ENCODE measurements at places on chromosomes 11 and 22.

GRCh38 chr11:131486937-131487635 is 116.7 kb downstream of the NTM start:
- DNase-seq = no peak

DNA sequence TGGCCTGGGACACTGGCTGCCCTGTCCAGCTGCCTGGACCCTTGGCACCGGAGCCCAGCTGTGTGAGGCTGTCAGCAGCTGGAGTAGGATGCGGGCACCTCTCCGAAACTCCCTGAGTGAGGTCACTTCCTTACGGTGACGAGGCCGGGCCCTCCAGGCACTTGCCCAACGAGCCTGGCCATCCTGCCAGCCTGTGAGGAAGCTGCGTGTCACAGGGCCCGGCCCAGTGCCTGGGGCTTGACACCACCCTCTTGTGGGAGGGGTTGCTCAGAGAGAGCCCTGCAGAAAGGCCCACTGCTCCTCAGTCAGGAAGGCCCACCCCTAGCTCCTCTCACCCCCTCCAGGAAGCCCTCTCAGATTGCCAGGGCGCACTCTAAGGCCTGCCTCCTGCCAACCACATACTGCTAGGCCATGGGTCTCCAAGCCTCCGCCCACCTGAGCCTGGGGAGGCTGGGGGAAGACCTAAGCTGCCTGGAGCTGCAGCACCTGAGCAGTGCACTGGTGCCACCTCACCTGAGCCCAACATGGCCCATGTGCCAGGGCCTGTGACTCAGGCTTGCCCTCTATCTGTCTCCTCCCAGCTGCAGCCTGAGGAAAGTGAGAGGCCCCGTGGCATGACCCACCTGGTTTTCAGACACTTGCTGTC is 4.3 kb upstream of the PHLDA2 start:
- DNase-seq = peak; percentile 27

- no peak for DNase-seq
Measured at GRCh38 chr11:101215069-101215468, 85.5 kb upstream of the PGR start.

GRCh38 chr22:41699264-41700107 is at the start of gene MEI1:
Gene MEI1, plus strand, starts transcription at chr22:41699503. Its CDS starts 36 bp downstream, at chr22:41699539.
- peak; percentile 85 for DNase-seq

DNA sequence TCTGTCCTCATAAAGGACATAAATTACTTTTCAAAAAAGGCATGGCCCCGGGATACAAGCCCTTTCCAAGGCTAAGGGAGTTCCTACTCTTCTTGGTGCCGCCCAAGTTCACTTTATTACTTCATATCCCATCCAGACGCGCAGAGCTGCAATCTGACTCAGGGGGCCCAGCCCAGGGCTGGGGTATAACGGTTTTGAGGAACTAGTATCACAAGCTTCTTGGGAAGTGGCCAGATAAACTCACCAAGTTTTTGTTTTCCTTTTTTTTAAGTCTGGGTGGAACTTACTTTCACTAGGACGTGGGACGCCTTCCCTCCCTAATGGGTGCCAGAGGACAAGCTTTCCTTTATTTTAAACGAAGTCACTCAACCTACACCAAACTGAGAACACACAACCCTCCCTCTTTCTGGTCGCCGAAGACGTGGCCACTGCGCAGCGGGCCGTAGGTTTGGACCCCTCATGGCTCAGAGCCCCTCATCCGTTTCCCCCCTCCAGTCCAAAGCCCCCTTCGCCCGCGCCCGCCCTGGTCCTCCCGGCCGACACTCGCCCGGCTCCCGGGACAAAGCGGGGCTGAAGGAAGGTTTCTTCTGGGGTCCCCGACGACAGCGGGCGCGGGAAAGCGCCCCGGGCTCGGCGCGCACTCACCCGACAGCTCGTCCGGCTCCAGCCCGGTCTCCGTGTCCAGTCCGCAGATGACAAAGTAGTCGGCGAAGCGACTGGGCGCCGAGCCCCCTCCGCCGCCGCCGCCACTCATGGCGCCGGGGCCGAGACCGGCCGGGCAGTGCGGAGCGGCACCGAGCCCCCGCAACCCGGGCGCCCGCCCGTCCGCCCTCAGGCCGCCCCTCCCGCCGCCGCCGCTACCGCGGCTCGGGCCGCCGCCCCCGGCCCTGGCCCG is 587 bp downstream of the DENND5A start:
- DNase-seq = peak; percentile 35

DNA sequence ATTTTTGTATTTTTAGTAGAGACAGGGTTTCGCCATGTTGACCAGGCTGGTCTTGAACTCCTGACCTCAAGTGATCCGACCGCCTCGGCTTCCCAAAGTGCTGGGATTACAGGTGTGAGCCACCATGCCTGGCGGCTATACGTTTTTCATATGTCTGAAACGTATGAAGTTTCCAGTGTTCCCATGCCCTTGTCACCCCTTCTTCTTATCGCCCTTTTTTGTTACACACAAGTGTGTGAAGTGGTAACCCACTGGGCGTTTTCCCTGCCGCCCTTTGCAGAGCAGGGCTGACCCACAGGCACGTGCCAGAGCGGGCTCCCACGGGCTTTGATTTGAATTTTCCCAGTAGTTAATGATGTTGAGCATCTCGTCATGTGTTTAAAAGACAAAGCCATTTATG is 17.0 kb downstream of the PIM3 start:
- DNase-seq = peak; percentile 3

DNA sequence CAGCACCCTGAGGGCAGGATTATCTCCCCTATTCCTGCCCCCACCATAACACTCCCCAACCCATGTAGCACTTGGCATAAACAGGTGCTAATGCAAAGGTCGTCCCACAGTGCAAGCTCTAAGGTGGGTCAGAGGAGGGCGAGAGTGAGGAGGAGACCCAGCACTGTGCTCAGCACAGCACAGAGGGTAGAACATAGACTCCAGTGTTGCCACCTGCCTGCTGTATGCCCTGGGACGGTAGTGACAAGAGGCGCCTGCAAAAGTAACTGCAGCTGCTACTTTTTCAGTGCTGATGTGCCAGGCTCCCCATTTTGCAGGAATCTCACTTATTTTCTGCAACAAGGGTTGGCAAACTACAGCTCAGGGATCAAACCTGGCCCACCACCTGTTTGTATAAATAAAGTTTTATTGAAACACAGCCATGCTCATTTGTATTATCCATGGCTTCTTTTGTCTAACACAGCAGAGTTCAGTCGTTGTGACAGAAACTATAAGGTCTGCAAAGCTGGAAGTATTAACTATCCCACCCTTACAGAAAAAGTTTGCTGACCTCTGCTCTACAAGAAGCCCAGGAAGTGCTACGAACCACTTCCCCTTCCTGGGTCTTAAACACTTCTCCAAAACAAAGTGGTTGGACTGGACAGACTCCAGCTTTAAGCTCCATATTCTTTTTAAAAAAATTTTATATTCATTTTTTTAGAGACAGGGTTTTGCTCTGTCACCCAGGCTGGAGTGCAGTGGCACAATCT is 16.9 kb upstream of the CDC42BPG start:
- DNase-seq = no peak

DNA sequence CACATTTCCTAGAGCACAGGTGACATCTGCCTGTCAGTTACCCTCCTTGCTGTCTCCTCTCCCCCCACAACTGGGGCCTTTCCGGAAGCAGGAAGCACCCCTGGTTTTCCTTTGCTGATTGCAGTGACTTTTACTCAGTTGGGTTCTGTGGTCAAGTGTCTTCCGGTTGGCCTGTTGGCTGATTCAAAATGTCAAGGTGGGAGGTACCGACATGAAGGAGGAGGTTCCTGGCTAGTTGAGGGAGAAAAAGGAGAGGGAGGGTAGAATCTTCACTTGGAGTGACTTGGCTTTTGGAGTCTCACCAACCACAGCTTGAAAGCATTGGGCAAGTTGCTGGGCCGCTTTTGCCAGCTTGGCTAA is 9.3 kb upstream of the ADAMTS15 start:
- no peak for DNase-seq

- no peak for DNase-seq
Measured at GRCh38 chr11:35681163-35681767, 18.7 kb downstream of the TRIM44 start.

GRCh38 chr22:49137206-49137840 is 690.4 kb downstream of the BRD1 start:
- DNase-seq = no peak

- peak; percentile 67 for DNase-seq
Measured at GRCh38 chr22:35380537-35381423, at the start of gene HMOX1. Gene HMOX1, plus strand, starts transcription at chr22:35381096. Its CDS starts 78 bp downstream, at chr22:35381174.

- no peak for DNase-seq
Measured at GRCh38 chr11:36132940-36133339, 156.3 kb downstream of the COMMD9 start.

DNA sequence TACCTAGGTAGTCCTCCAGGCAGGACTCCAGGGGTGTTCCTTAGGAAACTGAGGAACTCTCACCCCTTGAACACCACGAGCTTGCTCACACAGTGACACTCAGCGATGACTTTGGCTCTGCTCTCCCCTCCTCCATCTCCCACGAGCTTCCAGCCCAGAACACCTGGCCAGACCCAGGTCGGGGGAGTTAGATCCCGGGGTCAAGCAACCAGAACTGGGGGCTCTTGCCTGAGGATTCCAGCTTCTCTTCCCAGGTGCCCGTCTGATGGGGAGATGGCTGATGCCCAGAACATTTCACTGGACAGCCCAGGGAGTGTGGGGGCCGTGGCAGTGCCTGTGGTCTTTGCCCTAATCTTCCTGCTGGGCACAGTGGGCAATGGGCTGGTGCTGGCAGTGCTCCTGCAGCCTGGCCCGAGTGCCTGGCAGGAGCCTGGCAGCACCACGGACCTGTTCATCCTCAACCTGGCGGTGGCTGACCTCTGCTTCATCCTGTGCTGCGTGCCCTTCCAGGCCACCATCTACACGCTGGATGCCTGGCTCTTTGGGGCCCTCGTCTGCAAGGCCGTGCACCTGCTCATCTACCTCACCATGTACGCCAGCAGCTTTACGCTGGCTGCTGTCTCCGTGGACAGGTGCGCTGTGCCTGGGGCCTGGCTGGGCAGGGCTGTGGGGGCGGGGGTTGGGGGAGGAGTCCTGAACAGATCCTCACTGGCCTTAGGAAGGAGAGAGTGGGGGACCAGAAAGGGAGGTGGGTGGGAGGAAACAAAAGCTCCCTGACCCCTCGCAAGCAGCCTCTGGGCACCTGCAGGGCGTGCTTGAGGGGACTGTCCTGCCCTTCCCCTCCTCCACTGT is at the start of gene GALR3:
Gene GALR3 (plus strand): TSS at position 249 of the 852 bp plus-strand sequence. CDS start 25 bp downstream, at position 274.
- DNase-seq = no peak

- DNase-seq = no peak
Measured at GRCh38 chr11:73271936-73272679, at the start of gene P2RY6. Gene P2RY6, plus strand, starts transcription at chr11:73272338. Its CDS starts 24,181 bp downstream, at chr11:73296519.

DNA sequence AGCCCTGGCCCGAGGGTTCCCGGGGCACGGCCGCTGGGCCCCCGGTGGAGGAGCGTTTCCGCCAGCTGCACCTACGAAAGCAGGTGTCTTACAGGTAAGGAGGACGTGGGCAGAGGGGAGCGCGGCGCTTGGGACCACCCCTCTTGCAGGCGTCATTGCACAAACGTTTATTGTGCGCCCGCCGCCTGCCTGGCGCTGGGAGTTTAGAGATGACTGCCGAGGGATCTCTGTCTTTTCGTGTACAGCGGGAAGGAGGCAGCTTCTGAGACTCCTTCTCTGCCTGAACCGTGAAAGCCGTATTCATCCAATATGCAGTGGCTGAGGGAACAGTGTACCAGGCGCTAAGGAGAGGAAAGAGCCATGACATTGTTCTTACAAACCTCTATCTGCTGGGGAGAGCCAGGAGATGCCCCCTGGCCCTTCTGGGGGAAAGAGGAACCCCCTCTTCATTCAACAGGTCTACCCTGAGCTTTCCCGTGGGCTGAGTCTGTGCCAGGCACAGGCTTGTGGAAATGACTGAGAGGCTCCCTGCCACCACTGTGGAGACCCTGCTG is 13.8 kb upstream of the DGKZ start:
- DNase-seq = no peak

GRCh38 chr22:38766076-38766777 is 10.4 kb upstream of the SUN2 start:
- no peak for DNase-seq

DNA sequence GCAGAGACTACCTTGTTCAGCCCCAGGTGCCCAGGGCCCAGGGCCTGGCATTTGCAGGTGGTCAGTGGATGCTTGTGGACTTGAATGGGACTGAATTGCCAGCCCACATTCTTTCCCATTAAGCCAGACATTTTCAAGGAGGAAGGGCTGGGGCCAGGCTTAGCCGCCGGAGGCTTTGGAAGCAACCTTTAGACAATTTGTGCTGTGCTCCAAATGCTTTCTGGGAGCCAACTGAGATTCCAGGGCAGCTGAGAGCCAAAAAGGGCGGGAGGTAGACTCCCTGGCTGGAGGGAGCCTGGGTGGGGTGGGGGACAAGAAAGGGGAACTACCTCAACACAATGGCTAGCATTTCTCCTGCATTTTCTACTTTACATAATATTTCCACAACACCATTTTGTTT is 54.8 kb upstream of the TIMP3 start:
- DNase-seq = no peak

GRCh38 chr22:50569896-50570535 is 7.3 kb upstream of the SYCE3 start:
- no peak for DNase-seq

- no peak for DNase-seq
Measured at GRCh38 chr11:72257570-72257969, 13.6 kb upstream of the PHOX2A start.

GRCh38 chr22:17970201-17970708 is 54.1 kb downstream of the MICAL3 start:
- peak; percentile 13 for DNase-seq

DNA sequence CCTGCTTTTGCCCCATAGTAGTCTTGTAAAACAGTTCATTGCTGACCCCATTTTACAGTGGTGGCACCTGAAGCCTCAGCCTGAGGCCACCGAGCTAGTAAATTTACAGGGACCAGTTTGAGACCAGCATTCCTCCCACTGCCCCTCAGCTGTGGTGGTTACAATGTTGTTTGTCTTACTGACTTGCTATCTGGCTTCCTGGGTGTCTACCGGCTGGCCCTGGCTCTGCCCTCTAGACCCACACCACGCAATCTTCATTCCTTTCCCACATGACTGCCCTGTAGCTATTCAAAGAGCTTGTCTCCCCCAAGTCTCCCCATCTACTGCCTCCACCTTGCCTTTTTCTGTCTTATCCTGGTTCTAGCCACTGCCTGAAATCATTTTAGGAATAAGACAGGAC is 20.8 kb downstream of the PIK3IP1 start:
- no peak for DNase-seq

GRCh38 chr11:21556926-21557325 is 636.0 kb upstream of the ANO5 start:
- no peak for DNase-seq

- DNase-seq = no peak
Measured at GRCh38 chr22:32920032-32920628, 118.6 kb downstream of the TIMP3 start.

GRCh38 chr11:134386945-134387344 is 25.1 kb downstream of the B3GAT1 start:
- no peak for DNase-seq

DNA sequence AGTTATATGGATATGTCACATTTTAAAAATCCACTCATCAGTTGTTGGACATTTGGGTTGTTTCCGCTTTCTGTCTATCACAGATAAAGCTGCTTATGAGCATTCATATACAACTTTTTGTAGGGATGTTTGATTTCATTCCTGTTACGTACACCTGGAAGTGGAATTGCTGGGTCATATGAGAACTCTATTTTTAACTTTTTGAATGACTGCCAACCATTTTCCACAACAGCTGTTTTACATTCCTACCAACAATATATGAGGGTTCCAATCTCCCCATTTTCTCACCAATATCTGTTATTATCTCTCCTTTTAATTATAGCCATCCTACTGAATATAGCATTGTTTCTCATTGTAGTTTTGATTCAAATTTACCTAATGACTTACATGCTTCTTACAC is 172.0 kb downstream of the UVRAG start:
- no peak for DNase-seq

Measured in stimulated activated naive B cell treated with anti-CD40 and anti-IgM and Interleukin-4, amounts not matched to agents 10 μg/mL and 1 μg/mL and 100 μg/mL, for 72 hours (primary cell).